ENCODE measurements at places on chromosomes 5 and 9. TPM values are rescaled to one million over a fixed set of nuclear protein-coding genes. Genes with fewer than 3 reads are reported as not detected.

Gene FOXB2
- not detected for total RNA-seq

Gene BTNL9
- total RNA-seq, result not detected

Gene GMCL2
- not detected for total RNA-seq

Gene CYSRT1
- 0.27 TPM for total RNA-seq

Gene BARX1
- total RNA-seq, result not detected

Gene OR1J2
- not detected for total RNA-seq

Gene C9
- not detected for total RNA-seq

Gene SLC9A3
- total RNA-seq, result 1.5 TPM

Gene ARL10
- 8.5 TPM for total RNA-seq
